ENCODE measurements at places on chromosomes 7 and 10.

- peak; percentile 48 for DNase-seq
Observed at GRCh38 chr10:71547876-71548846, 151.4 kb downstream of the CDH23 start.

DNA sequence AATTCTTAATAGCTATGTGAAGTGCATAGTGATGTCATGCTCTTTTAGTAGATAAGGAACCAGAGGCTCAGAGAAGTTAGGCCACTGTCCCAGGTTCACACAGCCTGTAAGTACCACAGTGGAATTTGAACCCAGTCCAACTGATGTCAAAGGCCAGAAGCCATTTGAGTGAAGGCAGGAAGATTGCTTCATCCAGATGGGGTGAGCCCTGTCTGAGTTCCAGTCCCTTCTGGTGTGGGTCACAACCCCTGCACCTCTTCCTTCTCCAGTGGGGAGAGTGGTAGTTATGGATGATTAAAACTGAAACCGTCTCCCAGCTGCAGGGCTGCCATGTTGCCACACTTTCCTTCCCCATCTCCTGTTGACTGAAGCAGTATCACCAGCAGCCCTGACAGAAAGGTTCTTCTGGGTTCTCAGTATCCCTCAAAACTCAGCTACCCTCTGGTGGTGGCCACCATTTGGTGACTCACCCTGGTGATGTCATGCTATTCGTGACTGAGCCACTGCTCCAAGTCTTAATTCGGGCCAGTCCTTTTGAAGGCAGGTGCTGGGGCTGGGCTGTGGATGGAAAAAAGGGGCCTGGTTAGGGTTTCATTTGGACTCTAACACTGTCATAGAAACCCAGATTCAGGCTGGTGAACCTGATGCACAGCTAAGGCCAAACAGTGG lies 1.5 kb upstream of the C10orf95 start:
- DNase-seq: peak; percentile 94

GRCh38 chr10:90399782-90400181 lies 458.1 kb downstream of the HTR7 start:
- DNase-seq: no peak

GRCh38 chr7:229184-229964 lies 37.0 kb downstream of the FAM20C start:
- no peak for DNase-seq

DNA sequence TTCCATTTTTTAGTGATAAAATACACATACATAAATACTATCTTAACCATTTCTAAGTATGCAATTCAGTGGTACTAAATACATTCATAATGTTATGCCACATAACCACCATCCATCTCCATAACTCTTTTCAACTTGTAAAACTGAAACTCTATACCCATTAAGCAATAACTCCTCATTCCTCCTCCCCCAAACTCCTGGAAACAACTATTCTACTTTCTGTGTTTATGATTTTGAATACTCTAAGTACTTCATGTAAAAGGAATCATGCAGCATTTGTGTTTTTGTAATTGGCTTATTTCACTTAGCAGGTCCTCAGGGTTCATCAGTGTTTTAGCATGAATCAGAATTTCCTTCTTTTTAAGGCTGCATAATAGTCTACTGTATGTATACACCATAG lies 131.8 kb downstream of the TES start:
- DNase-seq: no peak

DNA sequence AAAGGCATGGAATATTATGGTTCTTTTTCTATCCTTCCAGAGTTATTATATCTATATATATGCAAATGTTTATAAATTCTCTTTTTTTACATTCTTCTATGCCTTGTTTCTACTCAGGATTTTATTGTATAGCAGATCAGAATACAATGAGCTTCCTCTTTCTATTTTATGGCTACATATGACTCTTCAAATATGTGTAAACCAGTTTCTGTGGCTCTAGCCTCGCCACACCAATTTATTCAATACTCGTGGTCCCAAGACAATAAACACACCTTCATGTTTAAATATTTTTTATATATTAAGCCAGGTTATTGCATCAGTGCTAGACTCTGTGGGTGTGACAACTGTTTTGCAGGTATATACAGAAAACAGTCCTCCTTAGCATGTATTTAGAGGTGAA lies 237.5 kb upstream of the MKLN1 start:
- no peak for DNase-seq

GRCh38 chr10:106815427-106816043 lies 349.0 kb downstream of the SORCS1 start:
- no peak for DNase-seq

DNA sequence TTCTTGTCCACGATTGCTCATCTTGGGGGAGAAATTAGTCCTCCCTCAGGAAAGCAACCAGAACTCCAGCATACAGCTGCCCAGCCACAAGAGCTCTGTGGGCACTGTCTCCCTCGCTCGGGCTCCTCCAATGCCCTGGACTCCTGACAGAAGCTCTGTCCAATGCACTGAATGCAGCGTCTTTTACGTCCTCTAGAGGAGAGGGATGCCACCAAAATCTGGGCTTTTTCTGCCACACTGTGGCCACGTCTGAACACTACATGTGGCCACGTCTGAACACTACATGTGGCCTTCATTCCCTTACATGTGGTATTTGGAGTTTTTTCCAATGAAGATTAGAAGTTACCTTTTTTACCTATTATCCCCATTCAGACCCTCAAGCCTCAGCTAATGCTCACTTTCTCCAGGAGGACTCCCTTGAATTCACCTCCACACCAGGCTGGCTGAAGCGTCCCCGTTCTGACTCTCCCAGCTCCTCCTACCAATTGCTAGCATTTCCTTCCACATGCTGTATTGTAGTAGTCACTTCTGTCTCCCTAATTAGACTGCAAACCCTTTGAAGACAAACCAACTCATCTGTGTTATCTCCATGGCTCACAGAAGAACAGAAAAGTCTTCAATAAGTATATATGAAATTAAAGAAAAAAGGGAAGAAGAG lies 134.3 kb upstream of the PDE1C start:
- peak; percentile 22 for DNase-seq

GRCh38 chr7:18593602-18594279 lies 98.2 kb downstream of the HDAC9 start:
- no peak for DNase-seq

GRCh38 chr7:45663167-45663921 lies 89.2 kb downstream of the ADCY1 start:
- peak; percentile 1 for DNase-seq

DNA sequence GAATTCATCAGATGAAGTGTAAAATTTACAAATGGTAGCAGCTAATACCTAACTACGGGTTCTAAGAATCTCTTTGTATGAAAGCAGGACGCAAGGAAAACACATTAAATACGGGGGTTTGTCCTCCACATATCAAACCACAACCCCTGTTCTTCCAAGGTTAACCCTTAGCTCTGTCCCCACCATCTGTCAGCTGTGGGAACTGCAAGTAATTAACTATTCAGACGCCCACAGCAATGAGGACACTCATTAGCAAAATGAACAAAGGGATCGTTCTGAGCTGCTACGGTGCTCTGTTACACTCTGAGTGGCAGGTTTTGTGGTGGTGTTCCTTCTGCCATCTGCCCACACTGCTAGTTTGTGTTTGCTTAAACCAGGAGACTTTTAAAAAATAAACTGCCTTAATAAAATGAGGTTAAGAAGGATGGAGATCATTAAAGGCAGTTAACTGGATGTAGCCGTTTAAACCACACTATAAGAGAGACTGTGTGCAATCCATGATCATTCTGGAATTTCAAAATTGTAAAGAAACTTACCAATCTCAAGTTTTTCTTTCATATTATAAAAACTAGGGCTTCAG lies 51.4 kb downstream of the C10orf67 start:
- no peak for DNase-seq

GRCh38 chr10:71213127-71213621 lies 804 bp downstream of the UNC5B start:
- peak; percentile 69 for DNase-seq

DNA sequence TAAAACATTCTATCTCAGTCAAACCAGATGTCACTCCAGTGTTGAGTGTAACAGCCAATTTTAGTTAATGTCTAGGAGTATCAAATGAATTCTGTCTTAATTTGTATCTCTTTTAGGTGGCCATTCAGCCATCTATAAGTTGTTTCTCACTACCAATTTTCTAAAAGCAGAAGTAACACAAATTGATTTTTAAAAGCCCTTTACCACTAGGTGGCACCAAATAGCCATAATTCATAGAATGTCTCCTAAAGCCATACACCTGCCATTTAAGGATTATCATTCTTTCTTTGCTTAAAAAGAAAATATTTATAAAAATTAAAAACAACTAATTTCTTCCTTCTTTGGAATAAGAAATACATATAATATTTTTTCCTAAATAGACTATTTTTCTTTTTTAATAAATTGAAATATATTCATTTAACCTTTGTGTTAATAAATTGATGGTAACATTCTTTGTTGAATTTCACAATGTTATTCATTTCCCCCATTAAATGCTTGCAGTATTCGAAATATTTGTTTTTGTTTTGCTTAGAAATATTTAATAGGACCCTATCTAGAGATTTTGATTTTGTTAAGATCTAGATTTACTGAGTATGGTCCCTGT lies 107.8 kb upstream of the PPP1R3A start:
- peak; percentile 21 for DNase-seq

DNA sequence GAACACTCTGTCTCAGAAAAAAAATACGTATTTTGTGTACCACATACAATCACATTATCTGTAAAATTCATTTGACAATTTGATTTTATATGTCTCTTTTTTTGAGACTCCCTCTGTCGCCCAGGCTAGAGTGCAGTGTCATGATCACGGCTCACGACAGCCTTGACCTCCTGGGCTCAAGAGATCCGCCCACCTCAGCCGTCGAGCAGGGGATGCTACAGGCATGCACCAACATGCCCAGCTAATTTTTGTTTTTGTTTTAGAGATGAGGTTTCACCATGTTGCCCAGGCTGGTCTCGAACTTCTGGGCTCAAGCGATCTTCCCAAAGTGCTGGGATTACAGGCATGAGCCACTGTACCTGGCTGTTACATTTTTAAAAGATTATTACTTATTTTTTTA lies 11.6 kb upstream of the BAZ1B start:
- DNase-seq: no peak

GRCh38 chr10:97336006-97336405 lies 1.5 kb upstream of the FRAT2 start:
- DNase-seq: no peak

- DNase-seq: no peak
Observed at GRCh38 chr7:91713669-91714068, 166.8 kb downstream of the MTERF1 start.

GRCh38 chr7:33706771-33707200 lies 198.6 kb upstream of the BMPER start:
- DNase-seq: no peak

DNA sequence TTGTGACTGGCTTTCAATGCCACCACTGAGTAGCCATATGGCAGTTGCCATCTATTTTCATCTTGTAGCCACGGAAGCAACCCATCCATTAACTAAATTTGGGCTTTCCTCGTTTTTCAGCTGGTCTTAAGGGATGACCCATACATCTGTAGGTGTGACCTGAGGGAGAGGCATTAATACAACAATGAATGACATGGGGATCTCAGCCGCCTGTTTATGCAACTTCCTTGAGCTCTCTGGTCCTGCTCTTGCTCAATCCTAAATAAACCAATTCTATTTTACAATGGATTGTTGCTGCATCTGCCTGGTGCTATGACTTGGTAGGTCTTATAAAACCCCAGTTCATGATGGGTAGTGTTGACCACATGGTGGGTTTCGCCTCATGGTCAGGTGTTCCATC lies 21.9 kb upstream of the ADAM22 start:
- peak; percentile 10 for DNase-seq

DNA sequence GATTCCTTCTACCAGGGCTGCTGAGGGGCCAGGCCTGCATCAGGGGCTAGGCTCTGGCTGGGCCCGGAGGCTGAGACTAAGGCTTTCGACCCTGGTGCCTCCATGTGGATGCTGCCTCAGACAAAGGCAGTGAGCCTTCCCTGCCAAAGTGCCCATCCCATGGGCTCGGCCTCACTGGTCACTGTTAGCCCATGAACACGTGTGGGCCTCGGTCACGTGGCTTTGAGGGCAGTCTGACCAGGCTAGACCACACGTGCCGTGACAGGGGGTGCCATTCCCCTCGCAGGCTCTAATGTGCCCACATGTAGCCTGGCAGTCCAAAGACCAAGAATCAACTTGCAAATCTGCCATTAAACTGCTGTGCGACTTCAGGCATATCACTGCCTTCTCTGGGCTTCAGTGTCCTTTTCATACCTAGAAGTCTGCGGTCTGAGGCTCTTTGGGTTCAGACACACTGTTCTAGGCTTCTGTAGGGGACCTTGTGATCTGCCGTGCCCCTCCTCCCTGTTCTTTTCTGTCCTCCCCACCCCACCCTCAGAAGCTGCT lies 17.6 kb upstream of the SLC29A3 start:
- no peak for DNase-seq

DNA sequence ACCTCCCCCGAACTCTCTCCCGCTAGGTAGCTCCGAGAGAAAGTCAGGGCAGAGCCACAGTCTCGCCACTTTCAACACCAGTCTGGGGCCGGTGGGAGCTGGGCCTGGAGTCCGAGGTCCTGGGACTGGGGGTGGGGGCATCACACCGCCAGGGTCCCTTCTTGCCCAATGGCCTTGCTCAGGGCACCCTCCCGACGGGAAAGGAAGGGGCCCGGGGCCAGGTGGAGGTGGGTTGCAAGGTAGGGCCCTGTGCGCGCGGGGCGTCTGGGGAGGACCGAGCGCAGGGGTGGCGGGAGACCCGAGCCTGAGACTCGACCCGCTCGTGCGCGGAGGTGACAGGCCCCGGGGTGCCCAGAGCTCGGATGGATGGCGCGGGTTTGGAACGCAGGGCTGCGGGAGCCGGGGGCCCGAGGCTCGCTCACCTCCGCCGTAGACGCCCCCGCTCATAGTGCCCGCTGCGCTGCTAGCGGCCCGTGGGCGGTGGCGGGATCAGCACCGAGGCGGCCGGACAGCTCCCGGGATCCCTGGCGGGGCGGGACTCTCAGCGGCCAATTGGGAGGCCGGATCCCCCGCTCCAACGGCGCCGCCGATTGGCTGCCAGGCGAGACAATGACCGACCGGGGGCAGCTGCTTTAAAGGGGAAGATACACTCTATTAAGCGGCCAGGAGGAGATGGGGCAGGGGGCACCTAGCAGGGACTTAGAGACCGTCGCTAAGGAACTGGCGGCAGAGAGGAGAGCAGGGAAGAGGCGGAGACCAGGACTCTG lies at the start of gene ACTL6B:
Gene ACTL6B (minus strand): TSS at position 541 of the 767 bp plus-strand sequence. CDS start 94 bp downstream, at position 447.
- no peak for DNase-seq

- DNase-seq: no peak
Observed at GRCh38 chr7:150686030-150686631, 625 bp downstream of the GIMAP2 start.

DNA sequence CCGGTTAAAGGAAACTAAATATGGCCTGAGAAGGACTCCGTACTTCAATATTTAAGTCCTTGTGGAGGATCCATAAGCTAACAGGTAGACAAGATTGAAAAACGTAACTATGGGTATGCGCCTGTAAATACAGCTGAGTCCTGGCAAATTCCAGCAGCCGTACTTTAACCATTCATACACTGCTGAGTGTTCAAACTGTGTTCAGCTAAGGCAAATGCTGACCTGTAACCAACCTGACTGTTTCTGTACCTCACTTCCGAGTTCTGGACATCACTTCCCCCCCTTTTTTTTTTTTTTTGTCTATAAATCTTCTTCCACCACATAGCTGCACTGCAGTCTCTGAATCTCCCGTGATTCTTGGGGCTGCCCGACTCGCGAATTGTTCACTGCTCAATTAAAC lies 69.1 kb downstream of the SRPK2 start:
- no peak for DNase-seq

- DNase-seq: no peak
Observed at GRCh38 chr7:45203936-45204445, 46.4 kb downstream of the RAMP3 start.

GRCh38 chr7:117605712-117606111 lies 125.9 kb downstream of the CFTR start:
- DNase-seq: no peak

Measured in HL-60 (cell line).